ENCODE measurements at places on chromosomes 1 and 21. TPM values are rescaled to one million over a fixed set of nuclear protein-coding genes. Genes with fewer than 3 reads are reported as not detected.

Gene POMGNT1
- 97.7 TPM for total RNA-seq

DNA sequence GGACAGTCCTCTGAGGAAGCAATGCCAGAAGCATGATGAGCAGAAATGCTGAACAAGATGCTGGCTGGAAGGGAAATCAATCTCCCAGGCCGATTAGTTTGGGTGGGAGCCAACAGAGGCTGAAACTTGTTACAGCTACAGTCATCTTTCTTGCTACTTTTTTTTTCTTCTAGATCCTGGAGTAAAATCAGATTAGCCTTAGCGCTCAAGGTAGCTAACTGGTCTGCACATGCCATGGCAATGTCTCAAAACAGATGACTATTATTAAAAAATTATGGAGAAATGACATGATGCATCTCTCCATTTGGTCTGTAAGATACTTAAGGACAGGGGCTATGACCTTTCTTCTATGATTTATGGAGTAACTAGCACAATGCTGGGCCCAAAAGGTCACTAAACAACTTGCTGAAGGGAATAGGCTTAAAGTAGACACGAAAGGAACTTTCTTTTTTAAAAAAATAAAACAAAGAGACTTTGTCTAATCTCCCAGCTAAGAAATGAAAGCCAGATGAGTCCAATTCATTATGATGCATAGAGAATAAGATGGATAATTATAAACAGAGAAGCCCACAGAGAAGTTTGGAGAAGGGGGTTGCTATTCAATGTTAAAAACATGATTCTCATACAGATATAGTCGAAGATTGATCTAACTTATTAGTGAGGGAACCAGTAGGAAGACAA, 42.5 kb downstream of the UTP25 start:
- DNase-seq, result no peak

- DNase-seq, result no peak
Observed at GRCh38 chr1:192521734-192522133, 53.8 kb upstream of the RGS1 start.

- DNase-seq, result peak; percentile 15
Observed at GRCh38 chr1:100866041-100866900, 28.4 kb downstream of the EXTL2 start.

Gene SPAG17
- not detected for total RNA-seq

Gene ANGPTL7
- total RNA-seq, result not detected

Measured in HCT116 (cell line).